HT1080 (cell line): ENCODE measurements at places on chromosomes 2 and 18. TPM values are rescaled to one million over a fixed set of nuclear protein-coding genes. Genes with fewer than 3 reads are reported as not detected.
A peak's percentile ranks its signal among the peaks of the same experiment; 100 is the strongest.

Gene STARD6
- total RNA-seq, result not detected in 2 replicates

Gene LCT
- not detected in 2 replicates for total RNA-seq

Gene OLA1
- 167 and 172 TPM in 2 replicates for total RNA-seq

Gene CPO
- total RNA-seq, result 0.10 TPM in 1 of 2 replicates, not detected in the other

Gene TOGARAM2
- total RNA-seq, result 0.17 and 0.59 TPM in 2 replicates

Gene HTR2B
- total RNA-seq, result not detected in 2 replicates

Gene AFF3
- 6.8 and 9.3 TPM in 2 replicates for total RNA-seq

Gene SERPINB2
- 0.27 and 1.8 TPM in 2 replicates for total RNA-seq

Gene DSG1
- not detected in 2 replicates for total RNA-seq

Gene CTAGE1
- not detected in 2 replicates for total RNA-seq

DNA sequence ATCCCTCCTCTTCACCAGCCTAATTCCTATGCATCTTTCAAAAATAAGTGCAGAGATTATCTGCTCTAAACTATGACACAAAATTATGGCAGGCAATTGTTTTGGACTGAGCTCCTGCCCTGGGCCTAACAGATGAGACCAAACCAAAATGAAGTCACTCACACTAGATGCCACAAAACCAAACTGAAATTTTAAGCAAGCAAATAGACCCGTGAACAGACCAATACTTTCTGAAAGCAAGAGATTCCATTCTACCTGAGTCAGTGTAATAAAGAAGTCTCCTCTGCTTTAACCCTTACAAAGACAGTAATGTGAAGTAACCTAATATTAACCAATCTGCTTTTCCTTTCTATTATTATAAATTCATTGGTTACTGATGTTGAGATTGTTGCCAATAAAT, 84.3 kb downstream of the RIT2 start:
- no peak for DNase-seq

- DNase-seq, result no peak
Measured at GRCh38 chr18:62944454-62944853, 229.1 kb downstream of the PHLPP1 start.

DNA sequence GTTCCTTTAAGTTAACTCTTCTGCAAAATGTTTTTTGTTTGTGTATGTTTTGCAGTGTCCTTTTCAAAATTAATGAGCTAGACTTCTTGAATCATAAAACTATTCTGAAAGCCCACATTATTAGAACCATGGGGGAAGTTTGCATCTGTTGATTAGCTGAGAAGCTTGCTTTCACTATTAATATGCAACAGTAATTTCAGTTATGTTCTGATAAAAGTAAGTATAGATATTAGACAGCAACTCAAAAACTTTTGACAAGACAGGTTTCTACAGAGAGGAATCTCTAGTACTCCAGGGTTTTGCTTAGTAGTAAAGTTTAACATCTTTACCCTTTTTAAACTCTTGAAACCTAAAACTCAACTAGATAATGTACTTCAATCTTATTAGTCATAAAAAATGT, 147.8 kb downstream of the UBE2E3 start:
- DNase-seq, result no peak

- DNase-seq, result no peak
Measured at GRCh38 chr2:124402274-124402673, 377.2 kb downstream of the CNTNAP5 start.

DNA sequence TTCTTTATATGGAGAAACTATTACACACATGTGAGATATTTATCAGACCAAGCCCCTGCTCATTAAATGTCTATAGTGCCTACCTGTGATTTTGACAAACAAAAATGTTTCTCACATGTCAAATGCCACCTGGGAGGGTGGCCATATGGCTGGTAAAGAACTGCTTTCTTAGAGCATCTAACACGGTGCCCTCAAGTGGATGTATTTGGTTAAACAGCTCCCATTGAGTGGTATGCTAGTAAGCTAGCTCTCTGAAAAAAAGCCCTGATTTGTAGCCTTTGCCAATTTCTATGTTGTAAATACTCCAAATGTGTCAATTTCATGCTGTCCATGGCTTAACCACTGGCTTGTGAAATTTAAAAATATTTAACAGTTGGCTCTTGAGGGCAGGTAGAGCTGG, 94.6 kb downstream of the PMAIP1 start:
- DNase-seq, result no peak

DNA sequence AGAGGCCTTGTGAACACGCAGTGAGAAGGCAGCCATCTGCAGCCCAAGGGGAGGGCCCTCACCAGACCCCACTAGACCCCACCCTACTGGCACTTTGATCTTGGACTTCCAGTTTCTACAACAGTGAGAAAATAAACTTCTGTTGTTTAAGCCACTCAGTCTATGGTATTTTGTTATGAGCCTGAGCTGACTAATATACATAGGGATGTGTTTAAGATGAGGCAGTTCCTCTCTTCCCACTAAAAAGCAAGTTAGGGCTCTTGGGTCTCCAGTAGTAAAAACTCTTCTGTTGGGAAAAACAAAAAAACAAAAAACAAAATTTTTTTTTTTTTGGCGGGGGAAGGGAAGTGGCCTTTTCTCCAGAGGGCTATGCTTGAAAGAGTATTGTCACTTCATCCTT, 233.2 kb upstream of the SMAD7 start:
- peak; percentile 15 for DNase-seq

- DNase-seq, result no peak
Measured at GRCh38 chr18:25352629-25353005, 651 bp upstream of the ZNF521 start.

- no peak for DNase-seq
Measured at GRCh38 chr18:6835345-6835744, 105.8 kb downstream of the ARHGAP28 start.

GRCh38 chr2:3659447-3660432, 1.7 kb downstream of the ALLC start:
- no peak for DNase-seq

- peak; percentile 1 for DNase-seq
Measured at GRCh38 chr18:71707400-71707799, 836.7 kb downstream of the CBLN2 start.

GRCh38 chr2:149747456-149747855, 159.9 kb upstream of the MMADHC start:
- no peak for DNase-seq

GRCh38 chr18:8140841-8141501, 468.3 kb upstream of the RAB12 start:
- DNase-seq, result peak; percentile 56

DNA sequence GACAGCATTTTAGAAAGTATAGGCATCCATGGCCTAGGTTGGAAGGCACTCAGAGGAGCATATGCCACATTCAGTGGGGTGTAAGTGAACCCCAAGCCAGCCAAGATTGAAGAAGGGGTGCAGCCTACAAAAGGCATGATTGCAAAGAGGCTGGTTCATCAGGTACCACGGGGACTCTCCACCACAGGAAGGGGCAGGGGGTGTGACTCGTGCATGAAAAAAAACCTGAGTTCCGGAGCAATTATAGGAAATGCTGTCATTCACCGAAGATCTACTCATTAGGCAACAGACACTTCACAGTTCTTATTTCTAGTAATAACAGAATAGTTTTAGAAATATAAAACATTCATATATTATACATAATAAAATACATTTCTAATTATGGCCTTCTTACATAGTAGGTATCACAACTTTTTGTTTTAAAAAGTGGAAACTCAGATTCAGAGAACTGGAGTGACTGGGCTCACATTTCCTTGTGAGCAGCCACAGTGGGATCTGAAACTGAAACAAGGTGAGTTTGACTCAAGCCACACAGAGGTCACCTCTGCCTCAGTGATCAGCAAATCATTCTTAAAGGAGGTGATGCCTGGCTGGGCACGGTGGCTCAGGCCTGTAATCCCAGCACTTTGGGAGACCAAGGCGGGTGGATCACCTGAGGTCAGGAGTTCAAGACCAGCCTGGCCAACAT, 188.4 kb upstream of the GYPC start:
- DNase-seq, result no peak

- no peak for DNase-seq
Measured at GRCh38 chr2:96553176-96553956, 16.8 kb downstream of the ARID5A start.

DNA sequence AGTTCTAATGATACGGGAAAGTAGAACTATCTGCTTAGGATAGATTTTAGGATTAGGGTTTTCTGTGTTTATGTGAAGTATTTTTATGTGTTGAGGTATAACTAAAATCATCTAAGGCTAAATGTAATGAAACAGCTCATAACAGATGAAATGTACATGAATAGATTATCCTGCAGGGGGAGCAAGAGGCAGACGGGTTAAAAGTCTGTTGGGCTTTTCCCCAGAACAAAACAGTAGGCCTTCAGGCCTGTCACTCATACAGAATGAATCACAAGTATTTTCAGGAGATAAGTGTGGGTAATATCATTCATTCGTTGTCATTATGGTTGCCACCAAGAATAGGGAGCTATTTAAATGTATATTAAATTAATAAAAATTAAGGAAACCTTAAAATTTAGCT, 107.9 kb upstream of the IL1R2 start:
- peak; percentile 39 for DNase-seq

DNA sequence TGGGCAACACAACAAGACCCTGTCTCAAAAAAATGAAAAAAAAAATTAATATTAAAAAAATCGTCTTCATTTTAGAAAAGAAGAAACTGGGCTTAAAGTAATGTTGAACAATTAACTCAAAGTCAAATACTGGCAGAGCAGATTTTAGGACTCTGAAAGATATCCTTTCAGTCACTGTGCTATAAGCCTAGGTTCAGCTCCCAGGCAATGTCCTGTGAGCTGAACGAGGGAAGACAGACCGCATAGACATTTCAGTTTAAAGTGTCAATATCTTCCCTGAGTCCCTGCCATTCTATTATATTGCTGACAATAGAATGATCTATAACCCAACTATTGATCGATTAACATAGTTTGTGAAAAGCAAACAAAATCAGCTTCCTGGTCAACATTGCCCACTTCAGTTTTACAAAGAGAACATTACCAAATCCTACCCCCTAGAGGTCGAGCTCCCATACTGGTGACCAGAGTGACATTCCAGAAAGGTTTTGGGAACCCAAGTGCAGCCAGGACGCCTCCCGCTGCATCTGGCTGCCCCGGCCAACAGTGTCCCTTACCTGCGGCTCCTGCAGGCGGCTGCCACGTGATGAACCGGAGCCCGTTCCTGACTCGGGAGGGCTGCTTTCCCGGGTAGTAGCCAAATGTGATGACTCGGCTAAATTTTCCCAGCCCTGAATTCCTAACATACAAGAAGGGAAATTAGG, 639 bp downstream of the MRO start:
- peak; percentile 6 for DNase-seq

DNA sequence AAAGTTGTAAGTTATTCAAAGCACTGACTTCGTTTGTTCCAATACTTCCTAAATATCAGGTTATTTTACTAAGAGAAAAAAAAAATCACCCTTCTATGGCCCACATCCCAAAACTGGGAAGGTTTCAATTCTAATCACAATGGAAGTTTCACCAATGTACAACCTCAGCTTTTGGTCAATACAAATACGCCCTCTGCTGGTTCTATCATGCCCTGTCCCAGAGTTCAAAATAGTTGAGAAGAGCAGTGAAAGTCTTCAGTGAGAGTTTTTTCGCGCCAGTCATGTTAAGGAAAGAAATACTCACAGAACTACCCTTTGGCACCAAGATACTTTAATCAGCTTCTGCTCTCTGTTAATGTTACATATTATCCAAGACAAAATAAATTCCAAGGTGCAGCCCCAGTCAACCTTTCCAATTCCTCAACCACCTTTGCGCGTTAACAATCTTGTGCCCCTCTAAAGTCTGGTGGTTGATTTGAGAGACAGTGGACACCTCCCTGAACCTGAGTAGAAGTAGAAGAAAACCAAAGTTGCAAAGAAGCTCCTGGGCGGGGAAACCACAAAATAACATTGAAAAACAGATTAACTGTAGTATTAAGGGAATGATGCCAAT, 59.9 kb downstream of the SUMO1 start:
- DNase-seq, result peak; percentile 45
